ENCODE measurements at places on chromosomes 5 and 9.

DNA sequence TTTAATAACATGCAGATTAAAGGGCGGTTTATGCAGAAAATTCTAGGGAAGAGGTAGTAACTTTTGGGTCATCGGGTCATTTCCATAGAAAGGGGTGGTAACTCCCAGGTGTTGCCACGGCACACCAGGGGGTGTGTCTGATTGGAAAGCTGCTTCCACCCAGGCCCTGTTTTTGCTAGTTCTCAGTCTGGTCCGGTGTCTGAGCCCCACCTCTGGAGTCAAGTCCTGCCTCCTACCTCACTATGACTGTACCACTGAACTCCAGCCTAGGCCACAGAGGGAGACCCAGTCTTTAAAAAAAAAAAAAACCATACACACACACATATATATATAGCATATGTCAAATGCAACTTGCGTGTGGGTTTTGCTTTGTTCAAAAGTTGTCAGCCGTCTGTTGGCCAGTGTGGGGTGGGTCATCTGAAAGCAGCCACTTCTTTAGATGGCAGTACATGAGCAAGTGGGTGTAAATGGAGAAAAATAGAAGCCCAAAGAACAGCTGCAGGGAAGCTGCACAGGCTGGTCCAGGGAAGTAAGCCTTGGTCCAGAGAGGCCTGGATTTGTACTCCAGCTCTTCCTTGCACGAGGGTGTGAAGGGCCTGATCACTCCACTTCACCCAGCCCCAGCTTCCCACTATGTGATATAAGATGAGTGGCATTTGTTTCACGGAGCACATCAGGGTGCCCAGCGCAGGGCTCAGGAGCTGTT is 110.7 kb upstream of the SPRY4 start:
- no peak for DNase-seq

GRCh38 chr5:158286827-158287226 is 427.9 kb upstream of the CLINT1 start:
- DNase-seq = no peak

GRCh38 chr5:102765350-102765749 is 10.2 kb downstream of the PAM start:
- DNase-seq = no peak

GRCh38 chr5:179219661-179220620 is 125.3 kb downstream of the ADAMTS2 start:
- DNase-seq = no peak

- DNase-seq = no peak
These were observed 13.6 kb downstream of the PRPF4 start for GRCh38 chr9:113289091-113289490.

GRCh38 chr9:26675035-26675434 is 217.6 kb downstream of the CAAP1 start:
- DNase-seq = no peak

DNA sequence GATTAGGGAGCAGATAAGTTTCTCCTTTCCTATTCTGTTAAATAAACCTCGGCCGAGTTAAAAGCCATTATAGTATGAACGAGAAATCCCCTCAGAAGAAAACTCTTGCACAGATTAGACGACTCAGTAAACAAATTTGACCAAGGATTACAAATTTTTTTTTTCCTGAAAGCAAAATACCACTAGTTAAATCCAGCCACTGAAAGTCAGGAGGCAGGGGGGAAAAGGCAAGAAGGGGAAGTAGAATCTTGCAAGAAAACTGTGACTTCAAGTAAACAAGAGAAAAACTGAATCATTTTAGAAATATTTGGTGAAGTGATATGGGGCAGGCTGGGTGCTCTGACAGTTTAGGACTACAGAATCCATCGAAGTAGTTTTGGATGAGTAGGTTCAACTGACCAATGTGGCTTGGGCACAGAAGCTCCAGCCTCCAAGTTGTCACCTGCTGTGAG is 251.0 kb downstream of the DENND1A start:
- DNase-seq = peak; percentile 43

DNA sequence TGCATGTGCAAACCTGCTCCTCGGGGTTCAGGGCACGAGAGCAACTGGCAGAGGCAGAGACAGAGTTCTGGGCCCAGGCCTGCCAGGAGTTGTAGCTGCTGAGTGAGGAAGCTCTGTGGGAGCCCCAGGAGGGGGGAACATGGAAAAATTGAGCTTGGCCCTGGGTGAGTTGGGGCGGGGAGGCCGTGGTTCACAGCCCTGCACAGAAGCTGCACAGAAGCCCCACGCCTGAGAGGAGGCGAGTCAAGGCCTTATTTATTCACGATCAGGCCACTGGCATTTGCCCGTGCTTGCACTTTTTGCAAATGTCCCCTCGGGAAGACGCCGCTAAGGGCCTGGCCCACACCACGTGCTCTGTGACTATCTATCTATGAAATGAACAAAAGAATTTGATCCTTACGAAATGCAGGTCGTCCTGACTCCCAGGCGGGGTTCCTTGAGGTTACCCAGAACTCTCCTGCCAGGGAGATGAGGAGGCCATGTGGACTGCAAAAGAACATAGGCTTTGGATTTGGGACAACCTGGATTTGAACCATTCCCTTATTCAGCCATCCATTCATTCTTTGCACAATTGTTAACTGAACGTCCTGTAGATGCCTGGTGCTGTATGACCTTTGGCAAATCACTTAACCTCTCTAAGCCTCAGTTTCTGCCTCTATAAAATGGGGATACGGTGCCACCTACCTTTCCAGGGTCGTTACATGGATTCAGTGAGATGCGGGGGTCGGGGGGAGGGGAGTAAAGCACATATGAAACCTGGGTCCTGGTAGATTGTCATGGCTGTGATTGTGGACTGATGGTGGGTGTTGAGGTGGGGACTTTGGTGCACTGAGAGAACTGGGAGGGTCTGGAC is 17.9 kb downstream of the COL27A1 start:
- DNase-seq = no peak

DNA sequence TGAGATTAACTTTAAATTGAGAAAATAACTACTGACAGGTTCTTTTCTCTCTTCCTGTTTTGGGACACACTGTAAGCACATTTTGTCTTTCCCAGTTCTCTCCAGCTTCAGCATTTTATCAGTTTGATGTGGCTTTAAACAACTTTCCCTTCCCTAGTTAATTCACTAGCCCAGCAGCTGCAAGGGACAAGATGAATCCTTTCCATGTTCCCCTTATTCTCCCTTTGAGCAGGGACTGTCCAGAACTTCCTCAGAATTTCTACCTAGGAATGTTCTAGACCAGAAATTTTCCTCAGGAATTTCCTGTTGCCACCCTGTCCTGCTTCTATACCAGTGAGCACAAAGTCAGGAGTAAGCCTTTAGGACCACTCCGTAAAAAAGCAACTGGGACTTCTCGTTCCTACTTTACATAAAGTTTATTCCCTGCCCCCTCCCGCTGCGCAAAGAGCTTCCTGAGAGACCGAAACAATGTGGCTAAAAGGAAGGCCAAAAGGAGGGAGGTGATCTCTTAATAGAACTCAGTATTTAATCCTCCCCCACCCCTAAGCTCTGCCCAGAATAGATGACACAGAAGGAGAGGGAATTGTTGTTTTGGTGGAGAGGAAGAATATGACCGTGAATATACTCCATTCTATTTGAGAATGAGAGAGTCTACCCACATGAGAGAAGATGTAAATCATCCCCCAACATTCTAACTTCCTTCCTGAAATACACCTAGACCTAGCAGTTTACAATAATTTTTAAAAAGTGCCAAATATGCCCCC is 61.9 kb downstream of the GLIS3 start:
- no peak for DNase-seq

- no peak for DNase-seq
These were observed 317.3 kb upstream of the PRR16 start for GRCh38 chr5:120146787-120147186.

DNA sequence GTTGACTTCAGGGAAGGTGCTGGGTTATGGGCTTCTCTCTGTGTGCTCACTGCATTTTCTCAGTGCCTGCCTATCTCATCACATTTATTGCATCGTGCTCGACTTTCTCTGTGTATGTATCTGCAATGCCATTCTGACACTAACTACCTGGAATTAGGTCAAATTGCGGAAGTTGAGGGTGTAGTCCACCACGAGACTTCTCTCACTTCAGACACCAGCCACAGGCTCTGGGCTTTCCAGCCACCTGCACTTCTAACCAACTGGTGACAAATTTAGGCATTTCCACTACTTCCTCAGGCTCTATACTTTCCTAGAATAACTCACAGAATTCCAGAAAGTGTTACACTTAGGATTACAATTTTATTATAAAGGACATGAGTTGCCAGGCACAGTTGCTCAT is 188.6 kb upstream of the ZNF608 start:
- DNase-seq = peak; percentile 80

GRCh38 chr5:149060325-149060724 is 2.5 kb downstream of the SH3TC2 start:
- DNase-seq = peak; percentile 50

GRCh38 chr9:100317706-100318105 is 35.0 kb downstream of the TEX10 start:
- no peak for DNase-seq

DNA sequence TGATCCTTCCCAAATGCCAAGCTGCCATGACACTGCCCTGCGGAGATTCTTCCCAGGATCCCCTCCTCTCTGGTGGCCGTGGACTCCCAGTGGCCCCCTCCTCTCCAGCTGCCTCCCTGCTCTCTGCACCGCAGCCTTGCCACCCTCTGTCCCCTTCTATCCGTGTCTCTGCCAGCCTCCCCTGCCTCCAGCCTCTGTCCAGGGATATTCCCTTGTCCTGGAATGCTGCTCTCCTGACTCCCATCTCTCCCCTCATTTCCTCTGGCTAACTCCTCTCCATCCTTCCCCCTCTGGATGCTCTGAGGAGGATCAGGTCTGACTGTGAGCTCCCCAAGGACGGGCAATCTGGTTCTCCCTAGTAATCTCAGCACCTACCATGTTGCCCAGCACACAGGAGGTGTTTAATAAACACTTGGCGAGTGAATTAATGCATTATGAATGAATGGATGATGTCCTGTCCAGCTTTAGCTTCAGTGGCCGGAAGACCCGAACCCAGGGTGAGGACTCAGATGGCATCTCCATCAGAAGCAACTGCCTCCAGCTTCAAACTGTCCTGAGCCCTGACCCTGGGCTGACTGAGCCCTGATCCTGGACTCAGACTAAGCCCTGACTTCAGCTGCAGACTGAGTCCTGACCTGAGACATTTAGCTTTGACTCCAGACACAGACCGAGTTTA is 7.5 kb upstream of the CRB2 start:
- no peak for DNase-seq

GRCh38 chr5:116613445-116613844 is 38.8 kb upstream of the SEMA6A start:
- no peak for DNase-seq

DNA sequence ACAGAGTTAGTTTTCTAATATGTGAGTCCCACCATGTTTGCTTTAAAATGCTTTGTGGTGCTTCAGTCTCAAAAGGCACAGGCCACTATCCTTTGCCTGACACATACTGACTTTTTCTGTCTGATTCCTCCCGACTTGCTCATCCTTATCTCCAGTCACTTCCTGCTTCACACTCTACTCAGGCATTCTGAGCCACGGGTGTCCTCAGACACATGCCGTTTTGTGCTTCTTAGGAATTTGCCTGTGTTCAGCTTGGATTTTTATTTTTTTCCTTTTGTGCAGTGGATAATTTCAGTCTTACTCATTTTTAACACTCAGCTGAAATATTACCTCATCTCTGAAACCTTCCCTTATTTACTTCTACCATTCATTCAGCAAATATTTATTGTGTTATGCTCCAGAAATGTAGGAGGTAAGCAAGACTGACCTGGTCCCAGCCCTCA is 54.1 kb downstream of the MAN2A1 start:
- no peak for DNase-seq

DNA sequence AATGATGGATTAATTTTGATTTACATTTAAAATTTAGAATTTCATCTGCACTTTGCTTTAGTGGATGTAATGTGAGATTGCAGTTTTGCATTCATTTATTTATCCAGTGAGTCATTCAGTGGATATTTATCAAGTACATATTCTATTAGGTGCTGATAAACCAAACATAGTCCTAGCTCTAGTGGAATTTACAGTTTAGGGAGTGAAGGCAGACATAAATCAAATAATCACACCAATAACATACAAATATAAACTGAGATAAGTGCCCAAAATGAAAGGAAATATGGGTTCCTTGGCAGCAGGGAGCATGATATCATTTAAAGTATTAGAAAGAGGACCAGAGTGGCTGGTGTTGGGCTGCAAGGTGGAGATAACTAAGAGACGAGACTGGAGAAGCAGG is 14.7 kb upstream of the NIPBL start:
- DNase-seq = no peak

DNA sequence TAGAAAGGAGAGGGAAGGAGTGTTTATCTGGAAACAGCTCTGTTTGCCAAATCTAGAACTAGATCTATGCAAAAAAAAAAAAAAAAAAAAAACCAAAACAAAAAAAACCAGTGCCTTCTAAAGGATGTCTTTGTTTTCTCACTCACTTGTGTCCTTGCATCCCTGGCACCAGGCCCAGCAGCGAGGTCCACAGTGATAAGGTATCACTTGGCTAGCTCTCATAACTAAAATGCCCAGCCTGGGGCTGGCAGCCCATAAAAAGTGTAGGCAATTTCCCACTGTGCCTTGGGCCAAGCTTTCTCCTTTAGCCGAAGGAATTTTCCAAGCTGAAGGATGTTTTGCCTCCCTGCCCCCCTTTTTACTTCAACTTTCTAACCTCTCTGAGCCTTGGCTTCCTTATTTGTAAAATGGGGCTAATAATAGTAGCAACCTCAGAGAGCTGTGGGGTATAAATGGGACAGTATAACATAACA is 20.8 kb downstream of the RGS3 start:
- DNase-seq = no peak

GRCh38 chr5:76299592-76299991 is 103.5 kb upstream of the IQGAP2 start:
- DNase-seq = no peak

DNA sequence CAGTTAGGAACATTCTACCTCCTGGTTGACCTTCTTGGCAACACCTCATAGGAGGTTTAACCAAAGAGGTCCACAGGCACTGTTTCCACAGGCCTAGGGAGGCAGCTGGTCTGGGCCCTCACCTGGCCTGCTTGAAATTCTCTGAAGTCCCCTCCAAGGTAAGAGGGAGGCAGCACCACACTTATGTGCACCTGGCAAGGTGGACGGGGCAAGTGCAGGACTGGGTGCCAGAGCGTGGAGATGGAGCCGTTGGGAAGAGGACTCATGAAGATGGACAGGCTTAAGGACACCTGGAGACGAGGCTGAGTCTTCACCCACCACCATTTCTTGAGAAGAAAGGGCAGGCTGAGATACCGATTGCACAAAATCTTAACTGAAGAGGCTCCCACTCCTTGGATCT is 6.6 kb upstream of the BARHL1 start:
- no peak for DNase-seq
